ENCODE measurements at places on chromosomes 6 and 20.

GRCh38 chr6:170265655-170266054, 25.2 kb downstream of the DLL1 start:
- DNase-seq, result peak; percentile 22

DNA sequence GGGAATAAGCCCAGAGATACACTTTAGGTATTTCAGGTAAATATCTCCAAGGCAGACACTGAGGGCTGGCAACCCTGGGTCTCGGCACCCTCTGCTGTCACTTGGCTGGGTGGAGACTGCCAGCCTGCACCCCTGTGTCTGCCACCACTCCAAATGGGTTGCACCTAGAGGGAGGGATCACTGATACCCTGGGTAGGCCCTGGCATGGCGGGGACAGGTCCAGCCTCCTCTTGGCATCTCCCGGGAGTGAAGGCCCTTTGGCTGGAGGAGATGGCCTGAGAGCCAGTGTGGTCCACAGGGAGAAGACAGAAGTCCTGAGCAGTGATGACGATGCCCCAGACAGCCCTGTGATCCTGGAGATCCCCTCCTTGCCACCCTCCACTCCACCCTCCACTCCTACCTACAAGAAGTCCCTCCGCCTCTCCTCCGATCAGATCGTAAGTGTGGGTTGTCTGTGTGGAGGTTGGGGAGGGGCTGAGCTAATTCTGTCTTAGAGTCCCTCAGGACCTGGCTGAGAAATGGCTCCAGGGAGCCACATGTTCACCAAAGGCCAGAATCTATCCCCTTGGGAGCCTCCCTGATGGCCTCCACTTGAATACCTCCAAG, 10.9 kb downstream of the EMILIN3 start:
- no peak for DNase-seq

- DNase-seq, result no peak
These were observed 43.5 kb downstream of the HFE start for GRCh38 chr6:26130581-26131249.

- peak; percentile 66 for DNase-seq
These were observed 32.2 kb upstream of the ASXL1 start for GRCh38 chr20:32325706-32326503.

- DNase-seq, result no peak
These were observed 59.1 kb upstream of the SUPT3H start for GRCh38 chr6:45436544-45437438.

DNA sequence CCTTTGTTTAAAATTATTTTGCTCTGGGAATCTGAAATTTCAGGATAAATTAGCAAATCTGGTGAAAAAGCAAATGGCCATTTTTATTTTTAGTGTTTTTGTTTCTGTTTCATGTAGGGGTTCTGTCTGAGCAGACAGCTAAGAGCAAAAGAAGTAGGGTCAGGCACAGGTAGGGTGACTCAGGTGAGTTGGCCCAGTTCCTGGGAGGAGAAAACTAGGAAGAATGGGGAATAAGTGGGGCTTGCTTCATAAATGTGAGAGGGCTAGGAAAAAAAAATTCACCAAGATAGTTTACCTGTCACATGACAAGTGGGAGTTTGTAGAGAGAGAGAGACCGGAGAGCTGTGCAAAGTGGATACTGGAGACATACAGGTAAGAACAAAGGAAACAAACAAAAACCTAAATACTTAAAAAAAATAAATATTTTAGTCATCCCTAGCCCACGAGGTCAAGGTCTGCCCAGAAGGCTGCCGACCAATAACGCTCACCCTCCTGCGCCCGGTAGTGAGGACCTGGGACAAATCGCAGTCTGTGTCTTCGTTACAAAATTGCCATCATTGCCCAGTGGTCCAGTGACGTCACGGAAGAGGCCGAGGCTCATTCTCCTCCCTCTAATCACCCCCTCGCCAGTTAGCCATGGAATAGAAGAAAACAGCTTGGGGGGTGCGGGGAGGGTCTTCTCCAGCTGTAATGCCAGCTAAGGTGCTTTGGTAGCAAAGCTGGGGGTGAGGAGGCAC, 2.3 kb downstream of the THBD start:
- no peak for DNase-seq

GRCh38 chr6:4603291-4603690, 172.9 kb upstream of the CDYL start:
- DNase-seq, result no peak

DNA sequence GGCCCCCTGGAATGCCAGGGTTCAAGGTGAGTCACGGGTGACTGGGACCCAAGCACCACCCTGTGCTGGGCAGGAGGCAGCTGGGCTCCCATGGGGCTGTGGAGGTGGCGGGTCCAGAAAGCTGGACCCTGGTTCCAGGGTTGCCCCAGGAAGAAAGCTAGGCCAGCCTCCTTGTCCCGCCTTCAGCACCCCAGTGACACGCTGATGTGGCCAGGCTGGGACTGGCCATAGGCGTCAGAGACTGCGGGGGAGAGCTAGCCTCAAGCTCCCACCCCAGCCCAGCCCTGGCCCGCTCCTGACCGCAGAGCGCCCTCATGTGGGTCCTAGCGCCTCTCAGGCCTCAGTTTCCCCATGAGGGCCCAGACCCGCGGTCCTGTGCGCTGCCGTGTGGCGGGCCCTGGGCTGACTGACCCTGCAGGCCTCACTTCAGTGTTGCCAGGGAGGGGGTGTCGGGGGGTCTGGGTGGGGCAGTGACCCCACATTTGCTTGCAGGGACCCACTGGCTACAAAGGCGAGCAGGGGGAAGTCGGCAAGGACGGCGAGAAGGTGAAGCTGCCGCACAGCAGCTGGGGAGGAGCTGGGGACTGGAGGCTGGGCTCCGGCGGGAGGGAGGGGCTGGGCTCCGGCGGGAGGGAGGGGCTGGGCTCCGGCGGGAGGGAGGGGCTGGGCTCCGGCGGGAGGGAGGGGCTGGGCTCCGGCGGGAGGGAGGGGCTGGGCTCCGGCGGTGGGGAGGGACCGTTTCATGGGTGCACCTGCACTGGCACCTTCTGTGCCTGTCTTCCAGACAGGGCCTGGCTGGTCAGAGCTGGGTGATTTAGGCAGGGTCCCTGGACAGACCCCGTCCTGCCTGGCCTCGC, 7.9 kb downstream of the COL9A3 start:
- DNase-seq, result peak; percentile 41

DNA sequence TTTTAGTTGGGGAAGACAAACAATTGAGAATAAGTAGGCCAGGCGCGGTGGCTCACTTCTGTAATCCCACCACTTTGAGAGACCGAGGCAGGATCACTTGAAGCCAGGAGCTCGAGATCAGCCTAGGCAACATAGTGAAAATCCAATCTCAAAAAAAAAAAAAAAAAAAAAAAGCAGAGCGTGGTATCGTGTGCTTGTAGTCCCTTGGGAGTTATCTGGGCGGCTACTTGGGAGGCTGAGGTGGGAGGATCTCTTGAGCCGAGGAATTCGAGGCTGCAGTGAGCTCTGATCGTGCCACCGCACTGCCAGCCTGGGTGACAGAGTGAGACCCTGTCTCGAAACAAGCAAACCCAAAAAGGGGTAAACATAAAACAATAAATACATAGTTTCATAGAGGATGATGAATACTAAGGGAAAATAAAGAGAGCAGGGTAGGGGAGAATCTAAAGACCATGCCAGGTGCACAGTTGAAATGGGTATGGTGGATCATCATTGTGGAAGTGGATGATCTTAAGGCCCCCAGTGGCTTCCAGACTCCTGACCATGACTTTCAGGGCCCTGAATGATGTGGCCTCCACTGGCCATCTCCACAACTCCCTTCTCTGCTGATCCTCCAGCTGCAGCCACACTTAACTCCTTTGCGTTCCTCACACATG, 947 bp downstream of the POFUT1 start:
- DNase-seq, result no peak

DNA sequence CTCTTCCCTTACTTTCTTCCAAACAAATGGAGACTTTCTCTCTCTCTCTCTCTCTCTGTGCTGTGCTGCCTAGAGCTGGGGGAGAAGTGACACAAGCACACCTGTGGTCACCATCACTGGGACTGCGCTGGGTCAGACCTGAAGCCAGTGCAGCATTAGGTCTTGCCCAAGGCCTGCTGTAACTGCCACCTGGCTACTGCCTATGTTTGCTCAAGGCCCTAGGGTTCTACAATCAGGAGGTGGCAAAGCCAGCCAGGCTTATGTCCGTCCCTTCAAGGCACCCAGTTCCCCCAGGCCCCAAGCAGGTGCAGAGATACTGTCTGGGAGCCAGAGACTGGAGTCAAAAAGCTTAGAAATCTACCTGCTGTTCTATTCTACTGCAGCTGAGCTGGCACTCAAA, 49.4 kb upstream of the TOP1 start:
- DNase-seq, result no peak

GRCh38 chr6:85537055-85537494, 56.6 kb downstream of the SNX14 start:
- DNase-seq, result no peak

DNA sequence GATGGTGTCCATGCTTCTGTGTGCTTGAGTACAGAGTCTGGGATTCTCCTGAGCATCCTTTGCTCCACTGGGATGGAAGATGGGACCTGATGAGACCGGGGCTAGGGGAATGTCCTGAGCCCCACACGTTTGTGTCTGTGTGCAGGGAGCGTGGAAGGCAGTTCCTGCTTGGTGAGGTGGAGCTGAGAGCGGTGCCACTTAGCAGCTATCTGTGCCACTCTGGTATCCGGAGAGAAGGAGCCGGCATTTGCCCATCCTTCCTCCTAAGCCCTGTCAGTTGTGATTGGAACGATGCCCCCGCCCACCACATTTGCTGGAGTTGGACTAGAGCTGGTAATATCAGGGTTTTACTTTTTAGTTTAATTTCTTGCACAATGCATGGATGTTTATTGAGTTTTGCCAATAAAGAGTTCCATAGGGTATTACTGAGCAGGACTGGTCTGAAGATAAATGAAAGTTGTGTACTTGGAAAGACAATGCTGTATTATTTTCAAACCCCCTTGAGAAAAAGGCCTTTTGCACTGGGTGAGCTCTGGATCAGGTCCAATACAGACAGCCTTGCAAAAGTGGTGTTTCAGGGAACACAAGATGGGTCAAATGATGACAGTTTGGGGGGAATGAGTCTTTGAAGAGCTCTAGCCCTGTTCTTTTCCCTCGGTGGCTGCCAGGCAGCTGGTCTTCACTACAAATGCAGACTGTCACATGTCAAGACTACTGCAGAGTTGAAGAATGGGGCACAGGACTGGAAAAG, 130.8 kb downstream of the SYCP2 start:
- no peak for DNase-seq

GRCh38 chr6:26158581-26159356, 71.5 kb downstream of the HFE start:
- no peak for DNase-seq

GRCh38 chr20:663315-664090, 10.5 kb upstream of the SRXN1 start:
- DNase-seq, result no peak

- DNase-seq, result no peak
These were observed 686.0 kb upstream of the MMS22L start for GRCh38 chr6:97969065-97969464.

DNA sequence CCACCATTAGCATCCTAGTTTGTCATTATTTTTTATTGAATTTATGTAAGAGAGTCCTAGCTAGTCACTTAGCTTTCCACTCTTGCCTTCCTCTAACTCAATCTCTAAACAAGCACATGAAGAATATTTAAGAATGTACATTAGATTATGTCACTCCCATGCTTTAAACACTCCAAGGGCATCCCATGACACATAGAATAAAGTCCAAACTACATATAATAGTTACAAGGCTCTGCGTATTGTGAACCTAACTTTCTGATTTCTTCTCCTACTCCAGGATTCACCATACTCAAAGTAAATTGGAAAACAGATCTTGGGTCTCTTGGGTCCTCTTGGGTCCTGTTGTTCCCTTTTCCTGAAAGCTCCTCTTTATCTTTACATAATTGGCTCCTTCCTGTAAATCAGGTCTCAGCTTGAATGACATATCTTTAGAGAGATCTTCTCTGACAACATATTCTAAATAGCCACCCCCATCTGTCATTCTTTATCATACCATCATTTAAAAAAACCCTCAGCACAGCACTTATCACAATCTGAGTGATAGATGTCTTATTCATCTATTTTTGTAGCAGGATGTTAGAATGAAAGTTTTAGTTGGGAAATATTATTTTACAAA, 1042.4 kb upstream of the FLRT3 start:
- no peak for DNase-seq

DNA sequence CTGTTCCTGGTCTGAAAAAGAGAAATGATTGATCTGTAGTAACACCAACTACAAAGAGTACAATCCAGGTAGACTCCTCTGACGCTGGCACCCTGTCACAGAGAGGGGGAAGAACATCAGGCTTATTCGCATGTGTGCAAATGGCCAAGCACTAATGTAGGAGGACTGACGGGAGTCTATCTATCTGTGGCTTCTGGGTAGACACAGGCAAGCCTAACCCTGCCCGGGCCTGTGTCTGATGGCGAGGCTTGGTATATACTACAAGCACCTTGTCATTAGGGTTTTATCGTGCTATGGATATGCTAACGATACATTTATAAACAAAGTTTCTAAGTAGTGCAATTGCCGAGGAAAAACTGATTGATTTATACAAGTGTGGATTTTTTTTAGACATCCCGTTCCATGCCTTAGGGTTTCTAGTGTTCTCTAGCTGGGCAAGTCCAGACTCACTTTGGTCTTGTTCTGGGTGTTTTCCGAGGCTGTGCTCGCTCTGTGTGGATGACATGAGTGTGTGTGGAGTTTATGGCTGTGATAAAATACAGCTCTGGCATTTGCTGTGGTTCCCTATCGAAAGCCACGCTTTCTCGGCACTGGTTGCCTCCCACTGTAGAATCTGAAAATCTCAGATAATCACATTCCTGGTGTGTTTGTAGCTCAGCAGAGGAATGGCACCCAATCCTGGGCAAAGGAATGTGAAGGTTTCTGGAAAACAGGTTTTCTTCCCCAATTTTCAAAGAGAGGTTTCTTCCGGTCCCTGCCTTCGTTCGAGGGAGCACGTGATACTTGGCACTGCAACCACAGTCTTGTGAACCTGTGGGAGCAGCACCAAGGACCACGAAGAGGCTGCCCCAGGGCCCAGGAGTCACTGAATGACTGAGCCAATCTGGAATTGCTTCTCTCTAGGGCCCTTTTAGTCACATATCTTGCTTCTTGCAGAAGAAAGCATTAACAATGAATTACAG, 67.5 kb upstream of the EDN1 start:
- no peak for DNase-seq

GRCh38 chr6:64590965-64591675, 955.5 kb downstream of the PHF3 start:
- no peak for DNase-seq

DNA sequence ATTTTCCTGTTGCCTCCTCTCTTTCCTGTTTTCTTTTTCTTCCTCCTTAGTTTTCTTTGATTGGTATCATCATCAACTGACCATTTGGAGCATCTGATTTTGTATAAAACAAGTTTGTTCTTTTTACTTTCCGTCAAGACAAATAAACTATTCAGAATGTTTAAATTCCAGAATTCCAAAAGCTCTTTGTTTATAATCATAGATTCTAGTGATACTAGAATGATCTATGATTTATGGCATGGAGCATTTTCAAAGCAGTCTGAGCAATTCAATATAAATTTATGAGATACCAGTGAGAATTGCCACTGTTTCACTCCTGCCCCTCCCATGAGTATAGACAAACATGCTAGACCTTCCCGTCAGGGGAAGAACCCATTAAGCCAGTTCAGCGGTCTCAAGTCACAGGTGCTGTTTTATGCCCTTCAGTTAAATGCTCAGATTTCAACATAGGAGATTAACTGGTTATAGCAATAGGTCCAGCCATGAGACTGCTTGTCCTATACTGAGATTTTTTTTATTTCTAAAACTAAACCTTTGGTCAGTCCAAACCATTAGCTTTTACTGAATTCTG, 60.7 kb downstream of the GRIK2 start:
- DNase-seq, result peak; percentile 2
